ENCODE measurements at places on chromosomes 13 and 19.

- no peak for DNase-seq
Measured at GRCh38 chr19:19687090-19687489, 18.5 kb downstream of the ZNF101 start.

GRCh38 chr13:98299966-98300350, 122.9 kb upstream of the RNF113B start:
- DNase-seq = no peak

- DNase-seq = no peak
Measured at GRCh38 chr13:92823059-92823458, 403.5 kb upstream of the GPC6 start.

GRCh38 chr19:344625-345319, at the start of gene MIER2:
Gene MIER2 (minus strand): TSS chr19:344796. CDS start chr19:344782, 14 bp downstream.
- DNase-seq = peak; percentile 93

GRCh38 chr13:93146584-93147297, 79.9 kb upstream of the GPC6 start:
- no peak for DNase-seq
